ENCODE measurements at places on chromosomes 13 and 19.

DNA sequence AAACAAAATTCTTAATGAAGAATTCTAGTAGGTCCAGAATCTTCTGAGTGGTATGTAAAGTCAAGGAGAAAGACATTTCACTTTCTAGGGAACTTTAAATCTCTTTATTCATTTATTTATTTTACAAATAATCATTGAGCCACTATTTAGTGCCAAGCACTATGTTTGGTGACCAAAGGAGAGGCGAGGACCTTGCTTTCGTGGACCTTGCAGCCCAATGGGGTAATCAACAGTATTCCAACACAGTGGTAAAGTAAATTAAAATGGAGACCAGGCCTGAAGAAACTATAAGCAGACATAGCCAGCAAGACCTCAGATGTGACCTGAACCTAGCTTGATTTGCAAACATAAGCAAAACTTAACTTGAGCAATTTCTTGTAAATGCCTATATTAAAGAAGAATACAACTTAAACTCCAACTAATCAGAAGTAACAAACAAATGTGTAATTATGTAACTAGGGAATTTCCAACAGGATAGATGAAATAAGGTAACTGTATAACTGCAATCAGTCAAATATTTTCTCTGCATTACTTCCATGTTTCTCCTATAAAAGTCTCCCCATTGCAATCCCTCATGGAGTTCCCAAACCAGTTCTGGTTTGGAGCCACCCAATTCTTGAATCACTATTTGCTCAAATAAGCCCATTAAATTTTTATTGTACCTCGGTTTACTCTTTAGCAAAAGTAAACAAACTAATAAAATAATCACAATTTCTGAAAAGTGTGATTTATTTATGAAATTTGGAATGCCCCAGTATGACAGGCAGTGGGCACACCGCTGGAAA lies 67.6 kb downstream of the MBNL2 start:
- no peak for DNase-seq

GRCh38 chr19:7833225-7834099 lies 3.4 kb downstream of the EVI5L start:
- DNase-seq: no peak

DNA sequence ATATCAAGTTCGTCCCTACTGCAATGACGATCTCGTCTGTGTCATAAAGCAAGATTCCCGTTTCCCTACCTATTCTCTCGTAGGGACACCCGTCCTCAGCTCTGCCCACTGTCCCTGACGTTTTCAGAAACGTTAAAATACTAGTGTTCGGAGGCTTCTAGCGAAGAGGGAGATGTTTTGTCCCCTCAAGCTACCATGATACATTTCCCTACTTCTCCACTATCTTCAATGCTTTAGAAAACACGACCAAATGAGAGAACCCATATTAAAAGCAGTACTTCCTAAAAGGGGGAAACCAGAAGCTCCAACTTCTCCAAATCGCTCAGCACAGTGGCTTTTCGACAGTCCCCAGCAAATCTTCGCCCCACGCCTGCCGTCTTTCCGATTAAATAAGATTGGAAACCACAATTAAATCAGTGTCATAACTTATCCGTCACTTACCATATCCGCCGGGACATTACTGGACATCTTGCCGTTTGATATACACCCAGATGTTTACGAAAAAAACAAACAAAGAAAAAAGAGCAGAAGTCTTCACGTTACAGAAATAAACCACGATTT lies 1.3 kb downstream of the UBL3 start:
- peak; percentile 23 for DNase-seq

DNA sequence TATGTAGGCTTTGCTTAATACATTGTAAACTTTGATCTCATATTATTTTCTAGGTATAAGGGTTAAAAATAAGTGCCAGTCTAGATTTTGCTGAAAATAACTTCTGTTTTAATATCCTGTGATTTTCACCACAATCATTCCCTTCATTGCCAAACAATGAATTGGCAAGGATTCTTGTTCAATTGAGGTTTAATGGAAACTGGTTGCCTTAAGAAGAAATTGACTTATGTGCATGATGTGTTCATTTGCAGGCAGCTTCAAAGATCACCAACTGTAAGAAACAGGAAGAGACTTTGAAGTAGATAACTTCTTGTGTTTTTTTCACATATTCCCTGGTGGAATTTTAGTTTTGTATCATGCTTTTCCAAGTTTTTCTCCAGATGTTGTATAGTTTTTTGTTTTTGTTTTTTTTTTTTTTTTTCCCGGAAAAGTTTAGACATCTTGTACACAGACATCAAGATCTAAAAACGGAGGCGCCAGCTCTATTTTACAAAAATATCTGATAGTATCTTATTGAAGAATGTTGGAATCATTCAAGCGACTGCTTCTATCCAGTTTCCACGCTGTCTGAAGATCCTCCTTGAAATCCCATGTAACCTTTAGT lies 108.3 kb downstream of the POSTN start:
- DNase-seq: no peak

DNA sequence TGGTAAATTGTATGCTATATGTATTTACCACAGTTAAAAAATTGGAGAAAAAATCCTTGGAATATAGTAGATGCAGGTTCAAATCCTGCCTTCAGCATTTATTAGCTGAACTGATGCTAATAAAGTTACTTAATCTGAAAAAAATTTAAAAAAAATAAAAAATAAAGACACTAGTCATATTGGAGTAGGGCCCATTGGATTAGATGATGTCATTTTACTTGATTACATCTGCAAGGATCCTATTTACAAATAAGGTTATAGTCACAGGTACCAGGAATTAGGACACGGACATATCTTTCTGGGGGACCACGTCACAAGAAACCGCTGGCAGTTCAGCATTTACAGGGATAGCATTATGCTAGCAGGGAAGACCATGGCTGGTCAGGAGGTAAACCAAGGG lies 6.2 kb downstream of the ZNF555 start:
- no peak for DNase-seq

- no peak for DNase-seq
These were observed 101.6 kb downstream of the ENOX1 start for GRCh38 chr13:43684963-43685725.

DNA sequence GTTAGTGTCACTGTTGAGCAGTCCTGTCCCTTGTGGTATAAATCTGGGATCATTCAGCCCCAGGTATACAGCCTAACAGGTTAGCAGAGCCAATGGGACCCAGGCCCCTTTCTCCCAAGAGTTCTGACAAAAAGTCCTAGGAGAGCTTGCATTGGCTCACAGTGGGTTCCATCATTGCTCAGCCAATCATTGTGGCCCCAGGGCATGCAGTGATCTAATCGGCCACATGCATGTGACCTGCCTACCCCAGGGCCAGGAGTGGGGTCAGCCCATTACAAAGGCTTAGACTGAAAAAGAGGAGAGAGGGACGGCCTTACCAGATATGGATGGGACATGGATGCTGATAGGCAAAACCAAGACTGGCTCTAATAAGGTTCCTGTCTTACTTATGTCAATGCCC lies 41.1 kb downstream of the SPTBN4 start:
- DNase-seq: no peak

DNA sequence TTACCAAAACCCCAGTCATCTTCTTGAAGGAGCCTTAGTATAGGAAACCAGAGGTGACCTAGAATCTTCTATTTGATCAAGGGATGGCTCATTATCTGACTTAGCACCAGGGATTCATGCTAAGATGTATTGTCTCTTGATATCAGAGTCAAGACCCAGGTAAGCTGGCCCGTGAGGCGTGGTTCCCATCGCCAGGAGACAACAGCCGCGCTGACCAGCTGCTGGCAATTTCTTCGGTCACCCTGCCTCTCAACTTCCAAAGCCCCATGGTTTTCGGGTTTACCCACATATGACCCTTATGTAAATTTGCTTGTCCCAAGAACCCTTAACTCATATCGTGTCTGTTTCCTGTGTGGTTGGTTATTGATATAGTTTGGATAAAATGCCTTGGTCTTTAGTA lies 77.7 kb upstream of the VSTM2B start:
- no peak for DNase-seq

DNA sequence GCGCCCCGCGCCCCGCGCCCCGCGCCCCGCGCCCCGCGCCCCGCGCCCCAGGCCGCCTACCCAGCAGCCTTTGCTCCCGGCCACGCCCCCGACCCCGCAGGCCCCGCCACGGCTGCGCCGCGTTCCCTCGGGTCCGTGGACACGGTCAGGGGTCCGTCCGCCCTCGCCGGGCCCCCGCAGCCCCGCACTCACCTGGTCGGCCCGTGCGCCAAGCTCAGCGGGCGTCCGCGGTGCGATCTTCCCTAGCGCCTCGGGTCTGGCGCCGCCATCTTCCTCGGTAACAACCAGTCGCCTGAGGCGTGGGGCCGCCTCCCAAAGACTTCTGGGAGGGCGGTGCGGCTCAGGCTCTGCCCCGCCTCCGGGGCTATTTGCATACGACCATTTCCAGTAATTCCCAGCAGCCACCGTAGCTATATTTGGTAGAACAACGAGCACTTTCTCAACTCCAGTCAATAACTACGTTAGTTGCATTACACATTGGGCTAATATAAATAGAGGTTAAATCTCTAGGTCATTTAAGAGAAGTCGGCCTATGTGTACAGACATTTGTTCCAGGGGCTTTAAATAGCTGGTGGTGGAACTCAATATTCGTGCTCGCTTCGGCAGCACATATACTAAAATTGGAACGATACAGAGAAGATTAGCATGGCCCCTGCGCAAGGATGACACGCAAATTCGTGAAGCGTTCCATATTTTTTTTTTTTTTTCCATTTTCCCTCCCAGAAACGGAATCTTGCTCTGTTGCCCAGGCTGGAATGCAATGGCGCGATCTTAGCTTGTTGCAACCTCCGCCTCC lies at the start of the genes MED16 and RNU6-9:
TSS of gene MED16 (minus strand) at position 294 of the 796 bp plus-strand sequence. CDS start 2,056 bp downstream, outside the sequence.
TSS of gene RNU6-9 (plus strand) at position 591 of the 796 bp plus-strand sequence.
- peak; percentile 84 for DNase-seq

DNA sequence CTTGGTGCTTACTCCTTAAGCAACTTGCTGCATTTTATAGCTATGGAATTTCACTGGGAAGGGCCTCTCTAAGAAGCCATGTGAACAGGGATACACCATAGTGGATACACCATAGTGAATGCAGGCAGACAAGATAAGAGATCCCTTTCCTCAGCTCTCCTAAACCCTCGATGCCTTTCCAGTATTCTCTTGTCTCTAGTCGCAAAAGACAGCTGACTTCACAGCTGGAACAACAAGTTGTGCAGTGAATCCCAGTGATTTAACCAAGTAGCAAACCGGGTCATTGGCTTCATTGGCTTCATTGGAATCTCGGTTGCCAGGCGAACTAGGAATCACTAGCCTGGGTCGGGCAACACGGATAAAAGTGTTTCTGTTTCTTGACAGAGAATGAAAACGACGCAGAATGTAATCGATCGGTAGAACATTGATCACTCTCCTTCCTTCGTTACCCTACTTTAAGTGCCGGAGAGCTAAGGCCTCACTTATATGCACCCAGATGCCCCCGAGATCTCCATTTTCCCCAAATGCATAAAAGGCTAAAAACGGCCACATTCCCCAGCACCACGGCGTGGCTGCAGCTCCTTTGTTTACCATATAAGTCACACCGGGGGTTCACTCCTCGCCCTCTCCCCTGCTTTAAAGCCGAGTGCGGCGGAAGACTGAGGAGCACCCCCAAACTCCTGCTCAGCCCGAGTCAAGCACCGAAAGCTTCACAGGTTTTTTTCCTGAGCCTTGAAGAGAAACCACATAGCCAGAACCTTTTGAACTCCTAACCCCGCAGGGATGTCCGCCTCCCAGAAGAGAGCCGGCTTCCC lies 674 bp downstream of the TRPC4 start:
- DNase-seq: no peak

GRCh38 chr19:17879466-17879865 lies 7.7 kb downstream of the SLC5A5 start:
- DNase-seq: no peak

DNA sequence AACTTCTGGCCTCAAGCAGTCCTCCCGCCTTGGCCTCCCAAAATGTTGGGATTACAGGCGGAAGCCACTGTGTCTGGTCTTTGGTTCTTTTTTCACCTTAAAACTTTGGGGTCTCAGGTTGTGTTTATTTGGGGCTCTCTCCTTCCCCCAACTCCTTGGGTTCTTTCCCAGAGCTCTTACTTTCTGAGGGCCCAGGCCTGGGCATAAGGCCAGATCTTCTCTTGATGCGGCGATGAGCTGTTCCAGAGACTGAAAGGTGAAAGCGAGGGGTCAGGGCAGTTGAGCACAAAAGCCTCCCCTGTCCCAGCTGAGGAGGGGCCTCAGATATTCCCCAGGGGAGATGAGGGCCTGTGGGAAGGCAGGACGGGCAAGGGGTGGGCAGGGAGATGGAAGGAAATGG lies 7.1 kb downstream of the POLR1G start:
- DNase-seq: no peak

GRCh38 chr13:48501705-48502104 lies 31.2 kb downstream of the RCBTB2 start:
- no peak for DNase-seq

- no peak for DNase-seq
These were observed 603.0 kb downstream of the LMO7 start for GRCh38 chr13:76239031-76239680.

DNA sequence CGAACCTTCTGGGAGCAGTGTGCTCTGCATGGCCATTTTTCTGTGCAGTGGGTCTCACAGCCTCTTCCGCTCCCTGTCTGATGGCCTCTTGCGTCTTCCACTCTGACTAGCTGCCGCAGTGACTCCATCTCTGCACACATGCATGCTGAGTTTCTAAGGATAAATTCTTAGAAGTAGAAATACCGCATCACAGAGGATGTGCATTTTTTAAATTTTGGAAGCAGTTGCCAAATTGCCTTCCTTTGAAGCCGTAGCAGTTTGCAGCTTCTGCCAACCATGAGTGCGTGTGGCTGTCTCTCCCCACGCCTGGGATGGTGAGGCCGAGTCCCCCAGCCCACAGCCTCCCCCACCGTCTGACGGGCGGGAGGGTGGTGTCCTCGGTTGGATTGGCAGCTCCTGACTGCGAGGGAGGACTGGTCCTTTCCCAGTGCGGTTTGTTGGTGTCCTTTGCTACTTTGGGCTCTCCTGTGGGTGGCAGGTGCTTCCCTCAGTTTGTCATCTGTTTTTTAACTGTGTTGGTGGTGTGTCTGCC lies 9.8 kb downstream of the FZR1 start:
- DNase-seq: no peak

DNA sequence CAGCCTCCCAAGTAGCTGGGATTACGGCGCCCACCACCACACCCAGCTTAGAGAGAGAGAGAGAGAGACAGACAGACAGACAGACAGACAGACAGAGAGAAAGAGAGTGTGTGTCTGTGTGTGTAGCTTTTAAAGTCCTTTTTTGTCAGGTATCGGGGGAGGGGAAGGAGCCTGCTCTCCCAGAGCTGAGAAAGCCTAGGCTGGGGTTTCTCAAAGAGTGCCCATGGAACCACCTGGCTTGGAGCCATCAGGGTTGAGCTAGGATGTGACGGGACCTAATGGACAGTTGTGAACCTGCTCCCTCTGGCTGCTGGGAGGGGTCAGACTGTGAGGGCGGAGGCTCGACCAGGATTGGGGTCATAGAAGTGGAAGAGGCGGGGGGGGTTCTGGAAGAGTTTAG lies 16.6 kb downstream of the RFX1 start:
- no peak for DNase-seq

DNA sequence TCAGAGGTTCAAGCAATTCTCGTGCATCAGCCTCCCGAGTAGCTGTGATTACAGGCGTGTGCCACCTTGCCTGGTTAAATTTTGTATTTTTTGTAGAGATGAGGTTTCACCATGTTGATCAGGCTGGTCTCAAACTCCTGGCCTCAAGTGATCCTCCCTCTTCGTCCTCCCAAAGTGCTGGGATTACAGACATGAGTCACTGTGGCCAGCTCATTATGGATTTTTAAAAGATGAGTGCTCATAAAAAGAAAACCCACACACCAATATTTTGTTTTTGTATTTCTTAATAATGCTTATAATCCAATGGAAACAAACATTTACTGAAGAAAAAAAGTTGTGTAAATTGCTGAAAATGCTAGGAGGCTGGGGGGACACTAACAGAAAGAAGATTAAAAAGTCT lies 5.0 kb upstream of the MICU2 start:
- DNase-seq: no peak

GRCh38 chr13:108958013-108958376 lies 328.6 kb downstream of the MYO16 start:
- no peak for DNase-seq
